ENCODE measurements at places on chromosomes 3 and 15.

GRCh38 chr15:26358708-26359107, 414.2 kb downstream of the GABRB3 start:
- no peak for DNase-seq

GRCh38 chr3:25266677-25267076, 161.4 kb upstream of the RARB start:
- DNase-seq = no peak

- DNase-seq = no peak
Measured at GRCh38 chr3:126067959-126068358, 16.0 kb downstream of the SLC41A3 start.

GRCh38 chr3:187838016-187838540, 92.8 kb upstream of the BCL6 start:
- no peak for DNase-seq

- DNase-seq = no peak
Measured at GRCh38 chr3:170367797-170368196, 10.3 kb downstream of the SKIL start.

DNA sequence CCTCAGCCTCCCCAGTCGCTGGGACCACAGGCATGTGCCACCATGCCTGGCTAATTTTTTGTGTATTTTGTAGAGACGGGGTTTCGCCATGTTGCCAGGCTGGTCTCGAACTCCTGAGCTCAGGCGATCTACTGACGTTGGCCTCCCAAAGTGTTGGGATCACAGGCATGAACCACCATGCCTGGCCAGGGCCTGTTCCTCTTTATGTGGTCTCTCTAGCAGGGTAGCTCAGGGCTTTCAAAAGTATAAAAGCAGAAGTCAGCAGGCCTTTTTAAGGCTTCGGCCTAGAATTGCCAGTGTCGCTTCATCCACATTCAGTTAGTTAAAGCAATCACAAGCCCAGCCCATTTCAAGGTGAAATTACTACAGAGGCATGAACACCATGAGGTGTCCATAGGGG, 7.6 kb downstream of the VHL start:
- no peak for DNase-seq

GRCh38 chr15:32981536-32981935, 213.0 kb downstream of the FMN1 start:
- no peak for DNase-seq

DNA sequence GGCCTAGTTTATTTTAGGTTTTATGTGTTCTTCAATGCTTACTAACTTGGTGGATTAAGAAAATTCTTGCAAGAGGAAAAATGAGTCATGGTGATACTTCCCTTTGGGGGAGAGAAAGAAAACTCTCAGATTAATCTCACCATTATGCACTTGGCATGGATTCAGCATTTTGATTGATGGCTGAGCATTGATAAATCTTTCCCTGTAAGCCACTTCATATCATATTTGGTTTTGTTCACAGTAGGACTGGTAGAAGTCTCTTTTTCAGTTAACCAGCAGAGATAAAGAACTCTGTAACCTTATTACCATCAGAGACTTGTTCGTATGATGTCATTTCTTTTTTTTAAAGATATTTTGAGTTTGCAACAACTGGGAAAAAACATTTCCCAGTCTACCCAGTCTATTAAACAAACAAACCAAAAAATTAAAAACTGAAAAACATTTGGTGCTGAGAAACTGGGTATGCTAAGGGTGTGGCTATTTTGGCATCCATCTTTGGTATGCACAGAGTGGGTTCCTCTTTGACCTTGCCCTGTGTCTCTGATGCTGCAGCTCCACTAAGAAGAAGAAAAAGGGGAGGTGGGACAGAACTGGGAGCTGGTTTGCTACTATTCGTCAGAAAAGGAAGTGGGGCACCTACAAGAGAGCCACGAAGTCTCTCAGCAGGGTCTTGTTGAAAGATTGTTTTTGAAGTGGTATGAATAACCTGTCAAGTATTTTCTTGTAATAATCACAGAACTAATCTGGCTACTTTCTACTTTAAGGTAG, 17.2 kb downstream of the TMOD3 start:
- no peak for DNase-seq

GRCh38 chr3:116512281-116512680, 67.0 kb upstream of the LSAMP start:
- DNase-seq = no peak

DNA sequence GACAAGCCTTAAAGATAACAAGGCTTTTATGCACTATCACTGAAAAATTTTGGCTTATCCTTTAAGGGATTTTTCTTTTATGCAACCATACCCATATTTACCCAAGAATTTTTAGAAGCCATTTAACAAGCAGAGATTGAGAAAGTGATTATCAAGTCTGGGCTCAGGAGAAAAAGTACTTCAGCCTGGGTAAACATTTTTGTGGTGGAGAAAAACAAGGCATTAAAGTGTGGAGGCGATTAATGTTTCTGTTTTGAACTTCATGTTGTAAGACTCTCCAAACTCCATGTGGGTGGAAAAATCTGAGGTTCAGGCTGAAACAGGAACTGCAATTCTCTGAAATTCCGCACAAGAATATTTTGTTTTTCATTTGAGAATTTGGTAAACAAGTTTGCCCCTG, 260.4 kb upstream of the KCNMB2 start:
- no peak for DNase-seq

GRCh38 chr3:37064747-37065146, 71.4 kb downstream of the MLH1 start:
- no peak for DNase-seq

DNA sequence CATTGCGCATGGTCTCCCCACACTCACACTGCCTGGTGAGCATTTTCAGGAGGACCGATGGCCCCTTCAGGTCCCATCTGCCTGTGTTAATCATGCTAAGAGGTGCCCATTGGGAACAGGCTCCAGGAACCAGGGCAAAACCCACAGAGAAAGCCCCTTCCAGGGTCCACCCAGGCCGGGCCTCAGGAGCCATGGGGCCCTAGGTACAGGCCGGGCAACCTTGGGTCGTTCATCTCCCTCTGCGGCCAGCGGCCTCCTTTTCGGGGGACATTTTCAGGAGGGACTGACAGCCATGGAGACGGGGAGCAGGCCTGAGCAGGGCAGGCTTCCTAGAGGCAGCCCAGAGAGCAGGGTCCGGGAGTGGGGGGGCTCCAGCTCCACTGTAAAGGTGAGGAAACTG, 68.0 kb upstream of the TAMM41 start:
- DNase-seq = no peak

DNA sequence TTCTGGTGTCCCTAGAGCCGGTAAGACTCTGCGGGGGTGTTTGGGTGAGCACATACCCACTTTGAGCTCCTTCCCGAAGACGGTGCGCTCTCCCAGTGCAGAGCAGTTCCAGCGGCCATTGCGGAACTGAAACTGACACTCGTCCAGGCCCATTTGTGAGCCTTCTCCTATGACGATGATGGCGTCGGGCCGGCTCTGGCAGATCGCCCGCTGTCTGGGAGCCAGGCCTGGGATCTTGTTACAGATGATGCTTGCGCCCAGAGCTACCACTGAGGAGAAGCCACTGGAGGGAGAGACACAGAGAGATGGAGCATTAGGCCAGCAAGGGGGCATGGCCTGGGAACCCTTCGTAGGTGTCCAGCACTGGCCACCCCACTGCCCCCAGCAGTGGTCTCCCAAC, 5.0 kb downstream of the WNT7A start:
- no peak for DNase-seq

GRCh38 chr15:44593042-44593736, 56.2 kb downstream of the EIF3J start:
- DNase-seq = no peak

DNA sequence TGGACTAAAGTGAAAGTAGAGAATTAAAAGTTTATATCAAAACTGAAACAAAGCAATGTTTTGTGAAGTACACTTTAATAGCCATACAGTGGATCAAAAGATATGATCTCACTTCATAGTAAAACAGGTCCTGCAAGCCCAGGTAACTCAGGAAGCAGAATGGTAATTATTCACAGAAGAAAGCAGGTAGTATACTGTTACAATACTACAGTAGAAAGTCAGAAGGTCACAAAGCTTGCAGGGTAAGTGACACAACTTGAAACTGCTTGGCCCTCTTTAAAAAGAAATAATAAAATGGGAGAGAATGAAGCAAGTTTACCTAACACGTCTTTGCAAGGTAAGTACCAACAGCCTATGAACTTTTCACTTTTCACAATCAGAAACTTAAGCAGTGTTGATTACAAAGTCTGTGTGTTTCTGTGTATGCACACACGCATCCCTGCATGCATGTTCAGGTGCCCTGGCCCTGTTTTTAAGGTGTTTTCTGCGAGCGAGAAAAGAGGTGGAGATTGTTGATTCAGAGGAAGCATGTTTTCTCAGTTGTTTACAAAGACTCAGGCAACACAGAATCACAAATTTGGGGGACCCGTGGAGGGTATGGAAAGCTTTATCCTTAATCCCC, at the start of gene NAALADL2:
Gene NAALADL2, plus strand, starts transcription at position 221 of the 622 bp plus-strand sequence.
- no peak for DNase-seq

DNA sequence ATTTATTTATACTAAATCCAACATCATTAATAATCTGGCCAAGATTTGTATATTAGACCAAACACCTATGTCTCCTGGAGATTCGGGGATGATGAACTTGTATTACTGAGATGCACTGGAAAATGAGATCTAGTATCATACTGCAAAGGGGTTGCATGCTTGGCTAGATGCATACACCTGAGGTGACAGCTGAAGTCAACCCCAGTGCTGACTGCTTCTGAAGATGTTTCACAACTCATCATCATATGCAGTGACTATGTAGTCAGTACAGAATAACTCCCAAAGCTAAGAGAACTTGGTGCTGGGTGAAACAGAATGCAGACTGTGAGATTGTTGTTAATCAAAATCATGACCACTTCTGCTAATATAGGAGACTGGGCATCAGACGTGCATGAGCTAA, 1114.2 kb downstream of the NSUN3 start:
- DNase-seq = no peak

GRCh38 chr15:63979262-63979793, 67.0 kb downstream of the DAPK2 start:
- DNase-seq = no peak

DNA sequence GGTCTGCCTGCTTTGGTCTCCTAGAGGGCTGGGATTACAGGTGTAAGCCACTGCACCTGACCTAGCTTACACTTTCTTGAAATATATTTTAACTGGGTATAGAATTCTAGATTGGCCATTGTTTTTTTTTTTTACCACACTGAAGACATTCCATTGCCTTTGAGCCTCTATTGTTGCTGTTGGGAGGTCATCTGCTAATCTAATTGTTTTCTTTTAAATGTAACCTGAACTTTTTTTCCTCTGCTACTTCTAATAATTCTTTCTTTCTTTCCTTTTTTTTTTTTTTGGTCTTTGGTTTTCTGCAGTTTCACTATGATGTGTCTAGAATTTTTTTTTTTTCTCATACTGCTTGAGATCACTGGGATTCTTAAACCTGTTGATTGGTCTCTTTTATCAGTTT, 28.1 kb downstream of the ERICH6 start:
- DNase-seq = no peak

DNA sequence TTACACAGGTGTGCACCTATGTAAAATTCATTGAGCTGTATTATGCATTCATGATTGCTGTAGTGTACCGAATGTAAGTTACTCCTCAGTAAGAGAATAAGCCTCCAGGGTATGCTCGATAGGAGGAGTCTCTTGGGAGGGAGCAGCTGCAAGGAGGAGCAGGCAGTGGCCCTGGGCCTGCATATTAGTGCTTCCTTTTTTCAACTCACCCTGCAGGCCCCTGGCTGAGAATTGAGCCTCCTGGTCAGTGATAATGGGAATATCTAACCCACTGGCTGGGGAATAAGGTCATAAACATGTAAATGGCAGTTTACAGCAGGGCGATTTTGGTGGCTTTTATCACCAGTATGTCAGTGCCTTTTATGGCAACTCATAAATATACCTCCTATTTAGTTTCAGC, 21.7 kb upstream of the SFMBT1 start:
- DNase-seq = no peak

- no peak for DNase-seq
Measured at GRCh38 chr3:192905980-192906678, 11.5 kb downstream of the MB21D2 start.

GRCh38 chr3:119125742-119126504, 20.0 kb upstream of the TEX55 start:
- DNase-seq = no peak

DNA sequence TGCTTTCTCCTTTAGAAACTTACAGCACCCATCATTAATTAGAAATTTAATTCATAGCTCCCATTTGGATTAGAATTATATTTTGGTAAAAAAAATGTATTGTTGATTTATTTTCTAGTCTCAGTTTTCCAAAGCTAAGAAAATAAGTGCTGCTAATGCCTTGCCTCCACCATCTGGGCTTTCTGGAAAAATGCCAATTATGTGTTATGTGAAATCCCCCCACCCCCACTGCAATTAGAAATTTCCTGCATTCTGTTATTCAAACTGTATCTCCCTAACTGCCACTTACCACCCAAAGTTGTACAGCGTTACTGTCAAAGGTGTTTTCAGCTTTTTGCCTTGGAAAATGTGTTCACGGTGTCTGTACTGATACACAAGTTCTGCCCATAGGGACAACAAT, 617.2 kb upstream of the UBE2E2 start:
- DNase-seq = no peak
